Osteocyte (in vitro differentiated cells): ENCODE measurements at places on chromosomes 7 and 10. TPM values are rescaled to one million over a fixed set of nuclear protein-coding genes. Genes with fewer than 3 reads are reported as not detected.

CDK1 gene
- total RNA-seq: 12.6 and 13.1 TPM in 2 replicates

CAMK2B gene
- not detected in 2 replicates for total RNA-seq

HPSE2 gene
- total RNA-seq: not detected in 2 replicates

SPDYE9 gene
- not detected in 2 replicates for total RNA-seq

TRPV5 gene
- total RNA-seq: not detected in 2 replicates

DENND2A gene
- 53.3 and 56.6 TPM in 2 replicates for total RNA-seq

DBF4 gene
- total RNA-seq: 9.0 and 9.7 TPM in 2 replicates

DNA sequence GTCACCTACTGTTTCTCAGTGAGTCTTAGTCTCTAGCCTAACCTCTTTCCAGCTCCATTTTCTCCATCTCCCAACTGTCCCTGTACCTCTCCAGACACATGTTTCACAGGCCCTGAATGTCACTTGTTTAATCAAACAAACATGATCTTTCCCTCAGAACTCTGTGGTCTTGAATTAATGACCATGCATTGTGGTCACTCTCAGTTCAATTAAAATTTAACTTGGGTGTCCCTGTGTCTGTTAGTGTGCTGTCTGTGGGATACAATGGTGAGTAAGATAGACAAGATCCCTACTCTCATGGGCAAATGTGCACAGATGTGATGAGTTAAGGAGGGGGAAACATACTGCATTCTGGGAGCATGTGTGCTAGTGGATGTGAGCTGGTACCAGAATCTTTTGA is 65.0 kb downstream of the RBM33 start:
- H3K4me3 ChIP-seq: no peak overlapping the region
- no peaks in the 10 kb centered on the region for H3K27me3 ChIP-seq
- peaks cover 4% of the 10 kb centered on the region for H3K4me1 ChIP-seq

DNA sequence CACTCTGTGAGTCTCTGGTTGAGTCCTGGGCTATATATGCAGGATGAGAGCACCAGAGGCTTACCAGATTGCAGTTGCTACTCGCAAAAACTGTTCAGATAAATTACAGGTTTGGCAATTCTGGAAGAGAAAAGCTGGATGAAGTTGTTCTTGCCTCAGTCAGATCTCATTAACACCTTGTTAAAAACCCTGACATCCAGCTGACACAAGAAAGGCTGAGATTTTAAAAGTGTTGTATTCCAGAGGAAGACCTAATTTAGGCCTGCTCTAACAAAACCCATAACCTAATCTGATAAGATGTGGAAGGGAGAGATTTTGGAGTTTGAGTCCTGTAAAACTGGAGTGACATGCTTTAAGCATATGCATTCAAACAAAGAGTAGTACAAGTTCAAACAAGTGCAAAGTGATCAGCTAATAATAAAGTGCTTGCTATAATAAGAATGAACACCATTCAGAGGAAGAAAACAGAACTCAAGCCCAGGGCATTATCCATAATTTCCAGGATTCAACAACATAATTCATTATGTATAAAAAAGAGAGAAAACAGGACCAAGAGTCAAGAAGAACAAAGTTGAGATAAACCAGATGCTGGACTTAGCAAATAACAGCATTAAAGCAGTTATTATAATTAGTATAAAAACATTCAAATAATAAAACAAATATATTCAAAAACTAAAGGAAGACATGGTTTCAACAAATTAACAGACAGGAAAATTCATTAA is 135.5 kb downstream of the CD36 start:
- no peak overlapping the region for H3K27ac ChIP-seq
- no peak for DNase-seq
- H3K4me3 ChIP-seq: no peak overlapping the region

GRCh38 chr10:23693501-23693901 is 254.6 kb downstream of the OTUD1 start:
- no peak overlapping the region for H3K27ac ChIP-seq
- no peak for DNase-seq
- H3K4me1 ChIP-seq: peaks cover 3% of the 10 kb centered on the region
- no peak overlapping the region for H3K4me3 ChIP-seq

- peaks cover 44% of the 10 kb centered on the region for H3K4me1 ChIP-seq
- DNase-seq: no peak
- no peak overlapping the region for H3K27ac ChIP-seq
- H3K4me3 ChIP-seq: no peak overlapping the region
- H3K27me3 ChIP-seq: peaks cover 2% of the 10 kb centered on the region
Measured at GRCh38 chr10:29838539-29838938, 203.8 kb upstream of the SVIL start.

DNA sequence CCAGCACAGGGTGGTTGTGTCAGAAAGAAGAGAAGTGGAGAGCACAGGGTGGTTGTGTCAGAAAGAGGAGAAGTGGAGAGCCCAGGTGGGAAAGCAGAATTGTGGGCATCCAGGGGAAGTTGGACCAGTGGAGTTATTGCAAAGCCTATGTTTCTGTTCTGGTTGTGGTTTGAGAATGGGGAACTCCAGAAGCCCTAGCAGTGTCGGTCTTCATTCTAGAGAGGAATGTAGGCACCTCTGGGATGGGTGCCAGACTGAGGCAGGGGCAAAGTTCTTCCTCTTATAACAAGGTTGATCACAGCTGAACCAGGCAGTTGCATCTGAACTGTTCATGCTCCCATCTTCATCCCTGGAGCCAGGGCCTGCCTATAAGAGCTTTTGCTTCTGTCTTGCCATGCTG is 954 bp downstream of the FSCN3 start:
- peaks cover 5% of the 10 kb centered on the region for H3K4me1 ChIP-seq
- H3K4me3 ChIP-seq: no peak overlapping the region
- H3K27me3 ChIP-seq: peaks cover 8% of the 10 kb centered on the region
- H3K36me3 ChIP-seq: peaks cover 17% of the 10 kb centered on the region
- DNase-seq: no peak
- no peak overlapping the region for H3K27ac ChIP-seq

- peaks cover 3% of the 10 kb centered on the region for H3K27me3 ChIP-seq
- no peak for DNase-seq
- peaks cover 18% of the 10 kb centered on the region for H3K4me1 ChIP-seq
- H3K36me3 ChIP-seq: no peaks in the 10 kb centered on the region
- H3K4me3 ChIP-seq: no peak overlapping the region
Measured at GRCh38 chr7:151012911-151013347, 11.4 kb downstream of the ATG9B start.

DNA sequence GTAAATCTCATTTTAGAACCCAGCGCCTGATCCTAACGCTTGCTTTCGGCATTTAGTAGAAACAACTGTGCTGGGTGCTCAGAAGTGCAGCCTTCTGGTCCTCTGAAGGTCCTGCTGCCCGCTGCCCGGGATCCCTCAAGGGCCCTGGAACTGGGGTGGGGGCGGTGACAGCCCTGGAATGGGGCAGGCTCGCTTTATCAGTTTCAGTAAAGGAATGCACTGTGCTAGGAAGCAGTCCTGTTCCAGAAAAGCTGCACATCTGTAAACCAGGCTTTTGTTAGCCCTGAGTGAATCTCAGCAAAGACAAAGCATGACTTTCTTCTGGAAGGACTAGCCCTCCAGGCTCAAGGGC is 254.6 kb downstream of the TNS3 start:
- DNase-seq: no peak
- peaks cover 61% of the 10 kb centered on the region for H3K4me1 ChIP-seq
- H3K36me3 ChIP-seq: peaks cover 6% of the 10 kb centered on the region
- H3K27ac ChIP-seq: peak overlapping the region; percentile 97

- no peak overlapping the region for H3K4me3 ChIP-seq
- no peaks in the 10 kb centered on the region for H3K4me1 ChIP-seq
- peaks cover 28% of the 10 kb centered on the region for H3K27me3 ChIP-seq
- DNase-seq: no peak
- H3K27ac ChIP-seq: no peak overlapping the region
- H3K36me3 ChIP-seq: no peaks in the 10 kb centered on the region
Measured at GRCh38 chr10:96082748-96083147, 39.4 kb downstream of the CCNJ start.

DNA sequence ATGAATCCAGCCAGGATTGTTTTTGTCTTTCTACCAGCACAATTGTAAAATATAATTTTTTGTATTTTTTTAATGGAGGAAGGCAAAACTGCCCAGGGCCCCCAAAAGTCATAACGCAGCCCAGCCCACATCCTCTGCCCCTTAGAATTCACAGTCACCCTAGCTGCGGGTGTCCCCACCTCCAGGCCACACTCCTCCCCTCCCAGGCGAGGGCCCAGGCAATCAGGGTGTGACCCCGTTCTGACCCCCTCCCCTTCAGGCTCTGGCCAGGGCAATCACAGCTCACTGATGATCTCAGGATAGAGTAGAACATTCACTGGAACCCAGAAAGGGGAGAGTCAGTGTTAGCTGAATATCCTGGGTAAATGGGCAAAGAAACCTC is 92.0 kb upstream of the MACROH2A2 start:
- H3K4me3 ChIP-seq: no peak overlapping the region
- H3K36me3 ChIP-seq: peaks cover 17% of the 10 kb centered on the region
- H3K4me1 ChIP-seq: peaks cover 13% of the 10 kb centered on the region
